Activated CD4-positive, CD25-positive, alpha-beta regulatory T cell (primary cell): ENCODE measurements at places on chromosomes 4 and X.

GRCh38 chrX:29231800-29232199 is 644.6 kb downstream of the IL1RAPL1 start:
- no peak for DNase-seq

DNA sequence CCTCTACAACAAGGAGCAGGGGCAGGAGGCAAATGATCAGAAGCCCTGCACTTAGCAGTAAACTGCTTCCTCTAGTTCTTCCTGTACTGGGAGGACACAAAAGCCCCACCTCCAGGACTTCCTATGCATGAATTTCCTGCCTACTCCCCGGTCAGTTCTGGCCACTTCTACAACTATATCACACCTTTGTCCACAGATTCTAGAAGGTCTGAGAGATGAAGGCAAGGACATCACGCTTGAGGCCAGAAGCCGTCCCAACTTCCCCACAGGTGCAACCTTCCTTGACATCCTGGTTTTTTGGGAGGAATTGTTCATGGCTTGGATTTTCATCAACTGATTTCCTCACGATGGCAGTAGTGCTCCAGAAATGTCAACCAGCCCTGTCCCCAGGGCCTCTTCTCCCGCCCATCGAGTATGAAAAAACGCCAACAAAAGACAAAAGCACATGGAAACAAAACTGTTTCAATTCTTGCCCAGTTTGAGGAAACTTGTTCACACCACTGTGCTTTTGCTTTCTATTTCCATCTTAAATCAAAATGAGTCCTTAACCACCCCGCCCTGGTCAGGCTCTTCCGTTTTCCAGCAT is 206.5 kb upstream of the STK26 start:
- DNase-seq = peak; percentile 17

DNA sequence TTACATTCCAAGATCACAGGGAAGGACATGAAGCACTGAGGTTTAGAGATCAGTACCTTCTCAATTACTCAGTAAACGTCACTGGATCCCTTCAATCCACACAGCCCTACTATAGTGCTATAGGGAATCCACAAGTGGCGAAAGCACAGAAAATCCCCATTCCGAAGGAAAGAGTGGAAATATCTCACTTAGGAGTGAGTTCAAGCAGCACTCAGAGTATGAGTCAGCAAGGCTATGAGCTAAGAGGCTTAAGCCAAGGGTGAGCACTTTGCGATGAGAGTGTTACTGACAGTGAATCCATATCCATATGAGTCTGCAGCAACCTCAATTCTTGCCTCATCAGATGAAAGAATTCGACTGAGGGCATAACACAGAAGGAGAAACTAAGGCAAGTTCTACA is 165.1 kb downstream of the VSIG4 start:
- DNase-seq = no peak

DNA sequence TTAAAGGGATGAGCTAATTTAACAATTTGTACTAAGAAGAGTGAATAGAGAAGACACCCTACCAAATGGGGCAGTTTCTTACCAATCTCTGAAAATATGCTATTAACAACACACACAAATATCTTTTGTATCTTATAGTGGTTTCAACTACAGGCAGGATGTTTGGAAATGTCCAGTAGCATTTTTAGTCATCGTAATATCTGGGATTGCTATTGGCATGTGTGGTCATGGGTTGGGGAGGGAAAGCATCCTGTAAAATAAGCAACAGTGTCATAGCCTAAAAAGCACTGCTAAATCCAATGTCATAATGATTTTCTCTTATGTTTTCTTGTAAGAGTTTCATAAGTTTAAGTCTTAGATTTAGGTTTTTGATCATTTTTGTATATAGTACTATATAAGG is 29.3 kb upstream of the ABCG2 start:
- DNase-seq = no peak

DNA sequence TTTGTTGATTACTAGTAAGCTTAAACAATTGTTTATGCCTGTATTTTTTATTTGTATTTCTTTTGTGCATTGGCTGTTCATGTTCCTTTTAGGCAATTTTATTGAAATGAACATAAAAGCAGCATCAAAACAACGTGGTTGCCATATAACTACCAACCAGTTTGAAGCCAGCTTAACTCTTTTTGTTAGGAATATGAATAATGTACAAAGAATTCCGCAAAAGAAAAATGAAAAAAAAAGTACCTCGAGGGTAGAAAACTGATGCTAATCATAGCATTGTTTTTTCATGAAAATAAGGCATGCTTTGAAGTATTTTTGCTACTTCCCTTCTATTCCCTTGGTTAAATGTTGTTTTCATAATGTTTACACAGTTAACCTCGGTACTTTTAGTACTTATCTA is 1024.0 kb upstream of the SLIT2 start:
- no peak for DNase-seq

DNA sequence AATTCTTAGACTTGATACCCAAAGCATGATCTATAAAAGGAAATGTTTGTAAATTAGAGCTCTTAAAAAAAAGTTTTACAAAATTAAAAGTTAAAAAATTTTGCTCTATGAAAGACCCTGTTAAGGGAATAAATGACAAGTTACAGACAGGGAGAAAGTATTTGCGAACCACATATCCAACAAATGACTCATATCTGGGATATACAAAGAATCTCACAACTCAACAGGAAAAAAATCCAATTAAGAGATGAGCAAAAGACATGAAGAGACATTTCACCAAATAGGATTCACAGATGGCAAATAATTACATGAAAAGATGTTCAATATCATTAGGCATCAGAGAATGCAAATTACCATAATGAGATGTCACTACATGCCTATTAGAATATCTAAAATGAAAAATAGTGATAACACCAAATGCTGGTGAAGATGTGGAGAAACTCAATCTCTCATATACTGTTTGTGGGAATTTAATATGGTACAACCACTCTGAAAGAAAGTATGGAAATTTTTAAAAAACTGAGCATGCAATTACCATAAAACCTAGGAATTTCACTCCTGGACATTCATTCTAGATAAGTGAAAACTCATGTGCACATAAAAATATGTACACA is 100.8 kb upstream of the EOLA2 start:
- DNase-seq = no peak

DNA sequence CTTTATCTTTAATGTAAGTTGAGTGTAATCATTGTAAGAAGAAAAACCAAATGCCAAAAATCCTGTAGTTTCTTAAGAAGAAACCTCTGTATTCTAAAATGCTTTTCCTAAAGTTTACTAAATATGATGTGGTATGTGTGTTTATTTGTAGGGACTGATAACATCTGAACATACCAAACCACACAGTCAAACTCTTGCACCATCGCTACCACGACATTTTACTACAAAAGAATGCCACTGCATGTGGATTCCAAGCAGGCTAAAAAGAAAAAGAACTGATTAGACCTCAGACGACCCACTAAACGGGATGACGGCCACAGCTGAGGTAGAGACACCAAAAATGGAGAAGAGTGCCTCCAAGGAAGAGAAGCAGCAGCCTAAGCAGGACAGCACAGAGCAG is 46.1 kb downstream of the LAS1L start:
- no peak for DNase-seq

- no peak for DNase-seq
Observed at GRCh38 chrX:53558646-53559045, 124.5 kb upstream of the HSD17B10 start.

- DNase-seq = no peak
Observed at GRCh38 chrX:70332600-70332999, 42.7 kb downstream of the KIF4A start.

DNA sequence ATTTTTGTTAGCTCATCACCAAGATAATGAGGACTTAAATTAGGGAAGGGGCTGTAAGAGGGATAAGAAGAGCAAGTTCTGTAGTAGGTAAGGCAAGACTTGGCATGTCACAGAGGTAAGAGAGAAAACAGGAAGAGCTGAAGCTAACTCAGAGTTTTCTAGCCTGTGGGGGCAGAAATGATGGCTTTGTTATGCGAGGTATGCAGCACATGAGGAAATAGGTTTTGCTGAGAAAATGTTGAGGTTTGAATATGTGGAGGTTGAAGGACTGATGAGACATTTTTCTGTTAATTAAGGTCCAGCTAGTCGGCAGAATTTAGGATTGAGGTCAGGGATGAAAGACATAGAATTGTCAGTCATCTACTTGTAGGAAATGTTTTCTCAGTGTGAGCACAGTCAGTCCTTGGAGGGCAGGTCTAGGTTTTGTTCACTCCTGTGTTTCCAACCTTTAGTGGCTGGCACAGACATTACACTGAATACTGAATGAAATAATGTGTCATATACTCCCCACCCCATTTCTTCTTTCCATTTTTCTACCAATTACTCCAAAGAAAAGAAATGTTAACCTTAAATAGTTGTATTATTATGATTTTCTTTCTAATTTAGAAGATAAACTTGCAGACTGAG is 154.0 kb upstream of the AADAT start:
- DNase-seq = no peak

- no peak for DNase-seq
Observed at GRCh38 chr4:169115897-169116254, 105.8 kb upstream of the CBR4 start.
